ENCODE measurements at places on chromosomes 3 and 15. TPM values are rescaled to one million over a fixed set of nuclear protein-coding genes. Genes with fewer than 3 reads are reported as not detected.

GRCh38 chr3:23805633-23806533 is at the start of gene UBE2E1:
Gene UBE2E1, plus strand, starts transcription at chr3:23805955. Its CDS starts 1,315 bp downstream, at chr3:23807270.
- DNase-seq: peak; percentile 10

FEZF2 gene
- total RNA-seq: not detected

TAGLN3 gene
- total RNA-seq: 0.64 TPM

DNA sequence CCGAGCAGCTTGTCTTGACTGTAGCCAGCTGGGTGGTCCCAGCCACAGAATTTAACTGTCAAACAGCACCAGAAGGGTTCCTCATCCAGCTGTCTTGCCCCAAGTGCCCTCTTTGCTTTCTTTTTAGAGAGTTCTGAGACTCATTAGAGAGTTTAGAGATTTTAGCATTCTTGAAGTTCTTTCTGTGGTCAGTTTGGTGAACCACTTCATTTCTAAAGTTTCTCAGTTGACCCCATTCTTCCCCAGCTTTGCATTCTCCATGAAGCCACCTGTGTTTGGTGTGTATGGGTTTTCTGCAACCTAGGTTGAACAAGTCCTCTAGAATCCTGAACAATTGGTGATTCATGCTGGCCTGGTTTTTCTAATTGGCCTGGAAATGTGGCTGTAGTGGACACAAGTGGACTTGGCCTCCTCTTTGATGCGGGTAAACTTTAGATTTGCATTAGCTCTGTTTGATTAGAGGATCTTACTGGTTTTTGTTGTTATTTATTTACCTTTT is 33.7 kb downstream of the FLNB start:
- DNase-seq: no peak

GRCh38 chr15:72845981-72846383 is 62.4 kb upstream of the ADPGK start:
- no peak for DNase-seq

GRCh38 chr3:16090024-16090423 is 84.5 kb upstream of the GALNT15 start:
- DNase-seq: no peak

- DNase-seq: no peak
Measured at GRCh38 chr3:50126287-50127211, 28.6 kb upstream of the SEMA3F start.

DNA sequence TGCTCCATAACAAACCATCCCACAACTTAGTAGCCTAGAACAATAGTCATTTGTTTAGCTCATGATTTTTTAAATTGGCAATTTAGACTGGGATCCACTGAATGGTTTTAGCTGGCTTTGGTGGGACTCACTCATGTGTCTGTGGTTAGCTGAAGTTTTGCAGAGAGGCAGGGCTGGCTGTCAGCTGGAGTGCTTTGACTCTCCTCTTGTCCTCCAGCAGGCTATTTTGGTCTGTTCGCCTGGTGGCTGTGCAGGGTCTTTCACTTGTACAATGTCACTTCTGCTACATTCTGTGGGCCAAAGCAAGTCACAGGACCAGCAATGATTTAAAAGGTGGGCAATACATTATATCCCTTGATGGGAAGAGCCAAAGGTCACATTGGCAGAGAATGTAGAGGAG is 1146.5 kb downstream of the ROBO2 start:
- no peak for DNase-seq

LXN gene
- total RNA-seq: not detected
